A549 treated with Hydrocortisone at 1 μM for 4 hours (cell line): ENCODE measurements at places on chromosomes 7 and 10. TPM values are rescaled to one million over a fixed set of nuclear protein-coding genes. Genes with fewer than 3 reads are reported as not detected.

Gene WNT8B
- not detected in 5 replicates for total RNA-seq

Gene PLCE1
- total RNA-seq: 5.8 to 8.5 TPM (median 7.7 TPM) in 5 replicates

Gene PROSER2
- total RNA-seq: 34.2 to 44.3 TPM (median 40.3 TPM) in 5 replicates

Gene NET1
- total RNA-seq: 40.6 to 53.7 TPM (median 46.1 TPM) in 5 replicates

Gene GPR37
- total RNA-seq: 0.51 to 0.85 TPM (median 0.67 TPM) in 5 replicates

Gene TMEM213
- total RNA-seq: not detected in 5 replicates

Gene GPNMB
- 2.7 to 3.6 TPM (median 3.1 TPM) in 5 replicates for total RNA-seq

Gene CASTOR2
- 2.8 to 4.4 TPM (median 4.3 TPM) in 5 replicates for total RNA-seq

Gene LIPK
- not detected in 5 replicates for total RNA-seq

Gene TWIST1
- total RNA-seq: 1.8 to 3.5 TPM (median 3.2 TPM) in 5 replicates

Gene KIAA1549
- 4.7 to 6.3 TPM (median 5.9 TPM) in 5 replicates for total RNA-seq

Gene EGR2
- 0.21 to 0.52 TPM (median 0.28 TPM) in 5 replicates for total RNA-seq

Gene MEIG1
- 0.43 to 0.91 TPM (median 0.90 TPM) in 5 replicates for total RNA-seq

Gene TAS2R41
- not detected in 5 replicates for total RNA-seq

Gene KCNH2
- total RNA-seq: 2.9 to 3.6 TPM (median 3.3 TPM) in 5 replicates

Gene CLCN1
- 0.03 to 0.07 TPM (median 0.03 TPM) in 3 of 5 replicates, not detected in the others for total RNA-seq

Gene UBTD1
- total RNA-seq: 15.5 to 22.8 TPM (median 20.0 TPM) in 5 replicates

Gene CNTNAP2
- 0.01 to 0.10 TPM (median 0.02 TPM) in 3 of 5 replicates, not detected in the others for total RNA-seq

Gene CCNJ
- total RNA-seq: 5.7 to 8.2 TPM (median 6.7 TPM) in 5 replicates

Gene CYP17A1
- total RNA-seq: not detected in 5 replicates

Gene MIOS
- total RNA-seq: 16.5 to 22.4 TPM (median 19.1 TPM) in 5 replicates

Gene SMC3
- 37.3 to 68.0 TPM (median 43.7 TPM) in 5 replicates for total RNA-seq

Gene ZNF282
- 23.0 to 25.8 TPM (median 24.4 TPM) in 5 replicates for total RNA-seq

Gene C10orf71
- not detected in 5 replicates for total RNA-seq
